ENCODE measurements at places on chromosomes 7 and 10.

DNA sequence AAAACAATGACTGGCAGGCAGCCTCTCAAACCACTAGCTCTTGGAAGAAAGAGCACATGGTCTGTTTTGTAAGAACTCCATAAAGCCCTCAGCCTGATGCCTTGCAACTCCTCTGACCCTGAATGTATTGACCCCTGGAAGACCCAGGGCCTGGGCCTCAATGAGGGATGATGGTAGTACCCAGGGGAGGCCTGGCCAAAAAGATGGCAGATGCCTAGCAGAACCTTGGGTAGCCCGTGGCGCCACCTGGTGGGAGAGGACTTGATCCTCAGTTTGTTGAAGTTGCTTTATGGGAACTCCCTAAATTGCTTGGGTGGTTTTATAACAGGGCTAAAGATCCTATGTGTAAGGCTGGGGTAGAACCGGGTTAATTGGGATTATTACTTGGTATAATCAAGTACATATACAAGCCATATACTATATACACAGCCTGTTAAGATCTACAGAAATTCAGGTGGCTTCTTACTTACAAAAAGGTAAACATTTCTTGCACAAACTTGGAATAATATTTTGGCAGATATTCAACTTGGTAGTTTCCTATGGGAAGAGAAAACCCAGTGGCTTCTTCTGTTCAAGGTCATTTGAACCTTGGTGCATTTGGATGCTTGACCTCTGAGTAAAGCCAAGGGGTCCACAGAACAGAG is 95.8 kb upstream of the CACUL1 start:
- peak; percentile 47 for DNase-seq

DNA sequence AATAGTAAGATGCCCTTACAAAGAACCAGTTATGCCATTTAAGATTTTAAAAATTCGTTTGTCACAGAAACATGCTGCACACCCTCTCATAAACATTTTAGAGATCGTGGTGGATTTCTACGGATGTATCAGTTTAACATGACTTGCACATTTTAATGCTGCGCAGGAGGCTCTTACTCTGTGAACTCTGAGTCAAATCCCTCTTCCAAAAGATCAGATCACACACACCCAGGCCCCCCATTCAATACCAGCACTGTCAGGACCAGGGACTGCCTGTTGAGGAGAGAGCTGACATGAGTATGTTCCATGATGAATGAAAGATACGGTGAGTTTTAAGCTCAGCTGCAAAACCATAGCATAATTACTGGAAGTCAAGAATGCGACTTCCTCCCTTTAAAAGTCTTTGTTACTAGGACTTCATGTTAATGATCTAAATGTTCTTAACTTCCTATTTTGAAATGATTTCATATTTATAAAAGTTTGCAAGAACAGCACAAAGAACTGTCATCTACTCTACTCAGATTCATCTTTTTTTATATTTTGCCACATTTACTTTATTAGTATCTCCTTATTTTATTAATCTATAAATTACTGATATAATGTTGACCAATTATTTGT is 500.2 kb downstream of the GLRX3 start:
- no peak for DNase-seq

- no peak for DNase-seq
Measured at GRCh38 chr7:103810112-103810744, 179.2 kb downstream of the RELN start.

DNA sequence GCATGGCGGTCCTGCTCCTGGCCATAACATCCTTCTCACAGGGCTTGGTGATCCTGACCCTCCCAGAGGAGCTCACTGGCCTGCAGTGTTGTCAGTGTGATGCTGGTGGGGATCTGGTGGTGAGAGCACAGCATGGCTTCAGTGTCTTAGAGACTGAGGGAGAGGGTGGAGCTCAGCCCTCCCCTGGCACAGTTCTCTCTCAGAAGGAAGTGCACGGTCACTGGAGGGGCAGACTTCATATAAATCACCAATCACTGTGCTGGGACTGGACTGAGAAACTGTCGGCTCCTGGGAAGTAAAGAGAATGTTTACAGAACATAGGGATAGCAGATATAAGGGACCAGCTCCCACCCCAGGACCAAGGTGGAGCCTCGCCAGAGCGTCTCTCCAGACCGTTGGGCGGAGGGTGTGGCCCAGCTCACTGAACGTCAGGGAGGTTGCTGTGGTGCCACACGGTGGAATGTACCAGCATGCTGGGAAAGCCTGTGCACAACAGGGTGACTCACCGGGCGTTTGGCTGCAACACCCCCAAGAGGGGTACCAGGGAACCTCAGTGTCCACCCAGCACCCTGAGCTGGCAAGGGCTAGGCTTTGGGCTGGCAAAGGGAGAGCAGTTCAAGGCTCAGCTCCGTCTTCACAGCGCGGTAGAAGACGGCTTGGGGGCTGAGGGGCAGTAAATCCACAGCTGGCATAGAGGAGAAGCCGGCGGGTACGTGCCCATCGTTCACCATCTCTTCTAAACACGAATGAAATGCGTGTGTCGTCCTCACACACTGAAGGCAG is 8.8 kb upstream of the GET4 start:
- no peak for DNase-seq

DNA sequence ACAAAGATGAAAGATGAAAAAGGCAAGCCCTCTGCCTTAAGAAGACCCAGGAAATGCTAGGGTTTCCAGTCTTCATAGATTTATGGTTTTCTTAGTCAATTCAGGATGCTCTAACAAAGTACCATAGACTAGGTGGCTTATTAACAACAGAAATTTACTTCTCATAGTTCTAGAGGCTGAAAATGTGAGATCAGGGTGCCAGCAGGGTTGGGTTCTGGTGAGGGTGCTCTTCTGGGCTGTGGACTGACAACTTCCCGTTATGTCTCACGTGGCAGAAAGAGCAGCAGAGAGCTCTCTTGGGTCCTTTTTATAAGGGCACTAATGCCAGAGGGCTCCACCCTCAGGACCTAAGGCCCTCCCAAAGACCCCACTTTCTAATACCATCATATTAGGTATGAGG is 23.7 kb downstream of the ELMO1 start:
- DNase-seq: no peak

DNA sequence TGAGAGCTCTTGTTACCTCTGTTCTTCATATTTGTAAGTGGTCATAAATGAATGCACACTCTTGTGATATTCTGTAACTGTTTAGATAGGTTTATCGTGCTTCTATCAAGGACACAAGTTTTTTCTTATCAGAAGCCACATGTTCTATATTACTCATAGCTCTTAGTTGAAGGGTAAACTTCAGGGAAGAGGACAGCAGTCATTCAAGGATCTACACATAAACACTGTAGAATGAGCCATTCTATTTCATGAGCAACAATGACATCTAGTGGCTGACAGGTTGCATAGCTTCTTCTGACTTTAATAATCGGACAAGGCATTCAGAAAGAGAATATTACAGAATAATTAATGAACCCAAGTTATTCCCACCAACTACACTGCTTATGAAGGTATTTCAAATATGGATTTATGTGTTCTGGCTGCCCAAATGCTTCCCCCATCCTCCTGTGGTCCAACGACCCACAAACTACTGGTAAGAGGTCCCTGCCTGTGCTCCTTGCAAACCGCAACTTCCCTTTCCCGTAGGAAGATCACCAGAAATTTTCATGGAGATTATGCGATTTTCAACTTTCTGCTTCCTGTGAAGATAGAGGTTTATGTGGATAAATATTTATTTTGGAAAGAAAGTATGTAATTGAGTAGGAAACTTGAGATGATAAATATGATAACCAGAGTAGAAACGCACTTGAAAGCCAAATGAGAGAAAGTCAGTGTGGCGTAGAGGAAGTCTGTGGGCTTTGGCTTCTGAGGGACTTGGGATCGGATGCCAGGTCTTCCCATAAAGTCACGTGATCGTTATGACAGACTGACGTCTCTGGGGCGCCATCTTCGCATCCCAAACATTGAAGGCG is 16.8 kb upstream of the ABCB5 start:
- DNase-seq: no peak

DNA sequence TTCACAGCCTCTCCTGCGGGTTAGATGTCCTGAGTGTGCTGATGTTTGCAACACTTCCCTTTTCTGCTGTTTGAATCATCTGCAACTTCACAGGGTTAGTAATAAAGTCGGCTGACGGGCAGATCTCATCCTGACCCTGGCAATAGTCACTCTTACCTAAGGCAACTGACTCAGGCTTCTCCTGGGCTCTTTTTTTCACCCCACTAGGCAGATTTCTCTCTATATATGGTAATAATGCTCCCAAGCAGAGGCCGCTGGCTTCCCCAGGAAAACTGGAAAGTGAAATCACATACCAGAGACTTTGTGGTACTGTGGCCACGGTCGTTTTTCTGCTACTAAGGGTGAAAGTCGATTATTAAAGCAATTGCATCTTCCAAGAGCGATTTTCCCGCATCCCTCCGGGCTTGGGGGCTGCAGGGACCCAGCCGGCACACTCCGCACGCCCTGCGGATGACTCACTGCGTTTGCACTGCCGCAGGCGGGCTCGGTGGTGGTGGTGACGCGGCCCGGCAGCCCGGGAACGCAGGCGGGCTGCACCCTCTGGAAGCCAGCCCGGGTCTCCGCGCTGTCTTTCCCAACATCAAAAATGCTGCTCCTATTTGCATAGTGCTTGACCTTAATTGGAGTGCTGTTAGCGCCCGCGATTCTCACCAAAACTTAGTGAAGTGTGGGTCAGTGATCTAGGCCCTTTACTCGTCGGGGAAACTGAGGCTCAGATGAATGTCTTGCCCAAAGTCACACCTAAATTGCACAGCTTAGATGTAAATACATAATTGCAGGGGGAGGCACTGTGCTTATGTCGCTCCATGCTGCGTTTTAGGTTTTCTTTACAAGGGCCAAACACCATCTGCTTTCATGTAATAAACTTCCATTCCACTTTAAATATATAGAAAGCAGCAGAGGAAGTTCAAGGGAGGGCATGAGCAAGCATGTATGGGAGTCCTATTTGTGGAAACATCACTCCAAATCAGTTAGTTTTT is 47.6 kb upstream of the ITGB1 start:
- peak; percentile 54 for DNase-seq

- DNase-seq: peak; percentile 62
Measured at GRCh38 chr7:148575640-148576411, 14.7 kb upstream of the C7orf33 start.

DNA sequence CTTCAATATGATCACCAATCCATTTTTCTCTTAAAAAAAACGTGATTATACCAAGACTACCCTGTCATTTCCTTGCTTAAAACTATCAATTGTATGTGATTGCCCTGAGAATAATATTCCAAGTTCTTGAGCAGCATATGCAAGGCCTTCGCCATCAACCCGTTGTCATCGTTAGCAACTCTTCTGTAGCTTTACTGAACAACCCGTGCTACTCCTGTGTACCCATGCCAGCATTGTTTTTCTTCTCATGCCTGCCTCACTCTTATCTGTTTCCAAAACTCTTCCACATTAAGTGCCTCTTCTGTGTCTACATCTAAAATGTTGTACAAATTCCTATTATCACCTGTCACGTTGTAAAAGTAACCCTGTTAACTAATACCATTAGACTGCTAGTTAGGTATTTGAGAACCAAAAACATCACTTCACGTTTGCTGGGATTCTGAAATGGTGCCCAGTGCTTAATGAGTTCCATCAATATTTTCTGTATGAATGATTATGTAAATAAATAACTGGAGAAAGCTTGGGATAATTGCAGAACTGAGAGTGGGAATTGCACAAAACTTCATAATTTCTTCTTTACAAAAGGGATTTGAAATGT is 10.5 kb downstream of the CAV2 start:
- DNase-seq: no peak

DNA sequence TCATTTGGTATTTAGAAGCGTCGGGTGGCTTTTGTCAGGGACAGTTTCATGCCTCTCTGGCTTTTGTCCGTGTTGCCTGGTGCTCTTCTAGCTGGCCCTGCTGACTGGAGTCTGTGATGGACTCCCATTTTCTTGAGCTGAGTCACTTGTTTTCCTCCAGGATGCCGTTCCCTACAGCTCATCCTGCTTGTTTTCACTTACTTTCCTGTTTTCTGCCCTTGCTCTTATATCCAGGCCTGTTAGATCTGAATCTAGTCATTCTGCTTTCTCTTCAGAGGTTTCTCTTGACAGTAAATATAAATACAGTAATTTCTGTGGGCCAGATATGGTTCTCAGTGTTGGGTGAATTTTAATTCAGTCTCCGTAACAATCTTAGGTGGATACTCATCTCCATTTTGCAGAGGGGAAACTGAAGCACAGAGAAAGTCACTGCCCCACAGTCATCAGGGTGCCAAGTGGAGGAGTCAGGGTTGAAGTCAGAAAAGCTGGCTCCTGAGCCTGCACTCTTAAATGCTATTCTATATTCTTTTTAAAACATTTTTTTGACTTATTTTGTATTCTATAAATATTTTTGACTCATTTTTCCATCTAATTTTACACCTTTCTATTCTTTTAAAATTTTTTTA is 85.4 kb downstream of the CCNY start:
- no peak for DNase-seq

GRCh38 chr10:97715259-97715874 is 1.8 kb downstream of the MARVELD1 start:
- DNase-seq: no peak

GRCh38 chr7:73470208-73470607 is 36.6 kb downstream of the FZD9 start:
- no peak for DNase-seq

DNA sequence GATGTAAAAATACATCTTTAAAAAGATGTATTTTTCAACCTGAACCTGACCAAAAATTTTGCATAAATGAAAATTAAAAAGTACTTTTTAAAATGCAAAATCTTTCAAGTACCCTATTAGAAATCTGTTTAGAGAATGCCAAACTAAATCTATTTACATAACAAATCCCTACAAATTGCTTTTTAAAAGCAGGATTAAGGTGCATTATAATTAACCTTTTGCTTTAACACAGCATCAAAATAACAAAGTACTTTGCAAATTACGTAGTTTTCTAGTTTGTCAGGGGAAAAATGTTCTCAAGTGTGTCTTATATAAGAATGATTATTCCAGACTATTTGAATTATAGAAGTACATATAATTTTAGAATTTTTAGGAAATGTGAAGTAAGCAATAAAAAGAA is 160.8 kb downstream of the VPS50 start:
- DNase-seq: no peak

DNA sequence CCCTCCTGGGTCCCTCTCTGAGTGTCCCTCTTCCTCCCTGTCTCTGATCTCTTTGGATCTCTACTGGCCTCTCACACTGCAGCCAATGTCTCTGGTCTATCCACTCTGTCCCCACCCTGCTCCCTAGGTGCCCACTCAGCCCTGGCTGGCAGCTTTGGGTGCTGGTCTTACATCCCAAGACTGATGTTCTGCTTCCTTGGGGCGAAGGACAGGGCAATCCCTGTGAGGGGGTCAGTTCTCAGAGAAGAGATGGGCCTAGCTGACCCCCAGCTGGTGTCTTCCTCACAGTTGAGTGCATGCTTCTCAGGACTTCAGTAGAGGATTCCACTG is 51.7 kb upstream of the CAMK2B start:
- DNase-seq: no peak

DNA sequence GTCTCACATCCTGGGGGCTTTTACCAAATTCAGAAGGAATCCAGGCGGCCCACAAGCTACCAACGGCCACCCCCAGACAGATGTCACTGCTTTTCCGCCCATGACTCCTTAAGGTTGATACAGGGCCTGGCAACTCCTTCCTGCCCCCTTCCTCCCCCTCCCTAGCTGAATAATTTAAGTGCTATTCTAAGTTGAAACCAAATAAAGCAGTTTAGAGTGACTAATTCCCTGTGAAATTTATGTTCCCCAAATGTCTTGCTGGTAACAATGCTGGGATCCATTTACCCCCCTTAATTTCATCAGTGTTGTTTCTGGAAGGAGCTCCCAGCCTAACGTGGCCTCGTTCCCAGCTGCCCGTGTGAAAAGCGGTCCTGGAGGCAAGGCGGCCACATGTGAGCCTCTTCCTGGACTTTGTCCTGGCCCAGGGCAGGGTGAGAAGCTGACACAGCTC is 109.6 kb downstream of the TMEM130 start:
- no peak for DNase-seq
